Activated CD8-positive, alpha-beta T cell treated with anti-CD3 and anti-CD28 coated beads for 36 hours (primary cell): ENCODE measurements at places on chromosomes 4 and X.
A peak's percentile ranks its signal among the peaks of the same experiment; 100 is the strongest.

DNA sequence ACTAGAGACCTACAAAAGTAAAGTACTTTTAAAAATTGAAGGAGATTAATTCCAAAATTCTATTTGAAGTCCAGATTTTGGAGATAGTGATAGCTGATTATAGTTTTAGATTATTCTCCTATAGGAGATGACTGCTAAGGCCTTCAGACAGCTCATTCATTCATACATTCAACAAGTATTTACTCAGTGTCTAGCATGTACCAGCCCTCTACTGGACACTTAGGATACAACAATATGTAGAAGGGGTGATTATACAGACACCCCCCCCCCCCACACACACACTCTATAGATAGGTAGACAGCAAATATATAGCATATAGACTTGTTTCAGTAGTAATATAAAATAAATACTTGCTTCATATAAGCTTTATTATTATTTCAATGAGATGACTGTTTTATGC lies 60.4 kb upstream of the TAF9B start:
- DNase-seq: peak; percentile 12

DNA sequence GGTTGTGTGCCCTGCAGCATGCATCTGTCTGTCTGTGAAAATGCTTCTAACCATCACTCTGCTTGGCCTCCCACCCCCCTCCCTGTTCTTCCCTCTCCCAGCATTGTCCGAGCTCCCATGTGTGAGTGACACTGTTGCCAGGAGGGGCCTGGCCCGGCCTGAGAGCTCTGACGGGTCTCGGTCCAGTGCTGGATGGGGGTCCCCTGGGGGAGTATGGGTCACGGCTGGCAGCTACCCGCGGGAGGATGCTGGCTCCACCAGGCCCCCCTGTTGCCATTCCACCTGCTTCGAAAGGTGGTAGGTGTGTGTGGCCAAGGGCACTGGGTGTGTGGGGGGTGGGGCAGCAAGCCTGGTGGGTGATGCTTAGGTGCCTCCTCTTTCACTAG lies 3.6 kb downstream of the NLGN3 start:
- DNase-seq: no peak

DNA sequence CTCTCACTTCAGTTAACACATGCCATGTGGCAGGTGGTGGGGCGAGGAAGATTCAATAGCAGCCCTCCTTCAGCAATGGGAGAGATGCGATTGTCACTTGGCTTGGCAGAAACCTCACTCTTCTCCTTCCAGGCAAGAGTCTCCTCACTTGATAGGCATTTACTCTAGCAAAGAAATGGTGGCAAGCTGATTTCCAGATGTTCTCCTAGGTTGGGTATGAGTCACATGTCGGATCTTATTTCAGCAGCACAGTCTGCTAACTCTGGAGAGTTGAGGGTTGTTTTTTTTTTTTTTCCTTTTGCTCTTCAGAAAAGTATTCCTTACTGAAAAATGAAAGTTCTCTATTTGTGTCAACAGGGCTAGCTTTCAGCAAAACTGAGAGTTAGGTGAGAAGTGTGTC lies 119.5 kb upstream of the CHRDL1 start:
- no peak for DNase-seq

- DNase-seq: no peak
These were observed 25.8 kb downstream of the IGFBP7 start for GRCh38 chr4:57084360-57084759.

- DNase-seq: no peak
These were observed at the start of gene CT55 for GRCh38 chrX:135170877-135171519. Gene CT55, minus strand, starts transcription at chrX:135171398. Its CDS starts 227 bp downstream, at chrX:135171171.

DNA sequence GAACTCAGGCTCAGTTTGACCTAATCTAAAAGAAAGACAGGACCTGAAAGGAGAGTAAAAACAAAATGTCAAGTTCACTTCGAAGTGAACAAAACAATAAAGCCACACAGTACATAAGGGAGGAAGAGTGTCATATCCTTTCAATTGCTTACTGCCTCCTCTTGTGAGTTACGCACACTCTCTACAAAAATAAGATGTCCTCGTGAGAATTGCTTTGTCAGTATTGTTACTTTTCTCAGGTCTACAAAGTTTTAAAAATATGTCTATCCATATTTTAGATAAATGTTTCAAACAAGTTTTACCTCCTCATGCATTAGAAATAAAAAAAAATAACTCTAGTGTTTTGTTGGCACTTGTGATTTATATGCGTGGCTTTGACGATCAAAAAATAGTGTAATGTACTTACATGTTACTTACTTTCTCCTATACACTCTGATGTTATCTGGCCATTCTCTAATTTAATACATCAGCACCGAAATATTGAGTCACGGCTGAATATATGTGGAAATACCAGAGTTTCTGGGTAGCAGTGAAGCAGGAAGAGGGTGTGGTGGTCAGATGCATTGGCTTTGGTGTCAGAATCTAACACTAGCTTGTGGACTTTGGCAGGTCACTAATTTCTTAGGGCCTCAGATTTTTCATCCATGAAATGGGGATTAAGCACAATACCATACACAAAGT lies 8.1 kb upstream of the MRPL1 start:
- DNase-seq: peak; percentile 61

DNA sequence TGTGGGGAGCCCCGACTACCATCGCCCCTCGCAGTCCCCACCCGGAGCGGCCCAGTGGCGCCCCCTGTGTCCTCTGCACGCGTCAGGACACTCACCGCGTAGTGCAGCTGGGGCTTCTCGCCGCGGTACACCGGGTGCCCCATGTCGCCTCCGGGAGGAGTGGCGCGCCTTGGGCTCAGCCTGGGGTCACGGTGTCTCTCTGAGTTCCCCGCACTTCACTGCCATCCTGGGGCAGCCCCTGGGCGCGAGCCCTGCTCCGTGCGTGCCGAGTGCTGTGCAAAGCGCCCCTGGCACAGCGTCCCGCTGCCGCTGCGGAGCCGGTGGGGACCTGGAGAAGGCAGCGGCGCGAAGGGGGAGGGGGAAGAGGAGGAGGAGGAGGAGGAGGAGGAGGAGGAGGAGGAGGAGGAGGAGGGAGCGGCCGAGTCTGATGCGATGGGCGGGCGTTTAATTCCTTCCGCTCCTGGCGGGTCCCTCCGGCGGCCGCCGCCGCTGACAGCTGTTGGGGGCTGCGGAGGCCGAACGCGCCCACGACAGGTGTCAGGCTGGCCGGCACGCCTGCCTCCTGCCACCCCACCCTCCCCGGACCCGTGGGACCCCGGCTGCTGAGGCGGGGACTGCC lies 134.3 kb downstream of the AMELX start:
- no peak for DNase-seq

- DNase-seq: no peak
These were observed 154.9 kb downstream of the STK32B start for GRCh38 chr4:5206016-5206790.

- DNase-seq: no peak
These were observed 3.3 kb downstream of the GASK1B start for GRCh38 chr4:158169506-158169905.

GRCh38 chr4:118867311-118868067 lies 21.2 kb upstream of the SYNPO2 start:
- DNase-seq: no peak

DNA sequence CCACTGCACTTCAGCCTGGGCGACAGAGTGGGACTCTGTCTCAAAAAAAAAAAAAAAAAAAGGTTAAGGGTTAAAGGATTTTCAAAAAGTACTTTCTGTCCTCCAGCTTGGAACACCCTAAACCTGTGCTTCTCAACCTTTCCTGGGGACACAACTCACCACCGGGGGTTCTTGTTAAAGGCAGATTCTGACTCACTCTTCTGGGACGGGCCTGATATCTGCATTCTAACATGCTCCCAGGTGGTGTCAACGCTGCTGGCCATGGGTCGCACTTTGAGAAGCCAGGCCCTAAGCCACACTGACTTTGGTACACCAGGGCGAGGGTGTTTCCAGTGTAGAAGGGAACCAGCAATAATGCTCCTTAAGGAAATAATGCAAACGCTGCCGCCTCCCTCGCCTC lies 46.1 kb downstream of the AFAP1 start:
- no peak for DNase-seq

- no peak for DNase-seq
These were observed 36.2 kb upstream of the ATP6AP2 start for GRCh38 chrX:40544343-40545266.

DNA sequence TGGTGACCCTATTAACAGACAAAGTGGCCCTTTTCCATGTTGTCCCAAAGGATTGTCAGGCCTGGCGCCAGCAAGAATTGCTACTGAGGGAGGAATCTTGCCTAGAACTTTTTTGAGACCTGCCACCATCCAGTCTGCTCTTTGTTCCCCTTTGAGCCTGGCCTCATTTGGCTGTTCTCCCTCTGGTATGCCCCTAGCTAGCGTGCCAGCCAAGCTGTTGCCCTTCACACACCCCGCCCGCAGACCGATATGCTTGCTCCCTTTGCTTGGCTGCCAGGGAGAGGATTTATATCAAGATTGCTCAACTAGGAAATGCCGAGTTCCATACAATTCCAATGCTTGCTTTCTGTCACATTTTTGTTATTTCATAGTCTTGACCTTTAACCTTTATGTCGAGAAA lies 24.4 kb downstream of the IGSF1 start:
- no peak for DNase-seq

GRCh38 chr4:8105306-8106100 lies 53.1 kb downstream of the ABLIM2 start:
- DNase-seq: no peak

GRCh38 chr4:76447393-76447851 lies 12.4 kb downstream of the SHROOM3 start:
- no peak for DNase-seq

- DNase-seq: no peak
These were observed 14.1 kb downstream of the F9 start for GRCh38 chrX:139544591-139544990.

DNA sequence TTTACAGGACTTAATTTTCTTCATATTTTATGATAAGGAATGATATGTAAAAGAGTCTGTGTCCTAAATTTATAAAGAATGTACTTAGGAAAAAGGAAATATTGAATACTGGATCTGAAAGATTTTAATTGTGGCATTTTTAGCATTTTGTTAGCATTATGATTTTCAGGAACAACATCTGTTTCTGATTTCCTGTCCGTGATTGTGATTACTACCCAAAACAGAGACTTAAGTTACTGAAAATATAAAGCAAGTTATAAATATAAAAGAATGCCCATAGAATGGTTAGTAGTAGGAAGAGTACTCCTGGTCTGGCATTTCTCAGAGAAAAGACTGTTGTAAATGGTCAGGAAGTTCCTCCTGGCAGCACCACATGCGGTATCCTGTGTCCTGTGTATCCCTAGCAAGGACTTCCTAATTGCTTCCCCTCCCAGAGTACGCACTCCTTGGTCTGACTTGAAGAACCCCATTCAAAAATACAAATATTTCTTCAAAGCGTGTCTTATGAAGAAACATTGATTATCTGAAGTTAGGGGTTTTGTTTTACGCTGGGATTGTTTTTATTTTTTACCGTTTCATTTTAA lies 88.9 kb downstream of the RS1 start:
- no peak for DNase-seq

GRCh38 chr4:55887594-55887993 lies 34.1 kb downstream of the EXOC1 start:
- no peak for DNase-seq

DNA sequence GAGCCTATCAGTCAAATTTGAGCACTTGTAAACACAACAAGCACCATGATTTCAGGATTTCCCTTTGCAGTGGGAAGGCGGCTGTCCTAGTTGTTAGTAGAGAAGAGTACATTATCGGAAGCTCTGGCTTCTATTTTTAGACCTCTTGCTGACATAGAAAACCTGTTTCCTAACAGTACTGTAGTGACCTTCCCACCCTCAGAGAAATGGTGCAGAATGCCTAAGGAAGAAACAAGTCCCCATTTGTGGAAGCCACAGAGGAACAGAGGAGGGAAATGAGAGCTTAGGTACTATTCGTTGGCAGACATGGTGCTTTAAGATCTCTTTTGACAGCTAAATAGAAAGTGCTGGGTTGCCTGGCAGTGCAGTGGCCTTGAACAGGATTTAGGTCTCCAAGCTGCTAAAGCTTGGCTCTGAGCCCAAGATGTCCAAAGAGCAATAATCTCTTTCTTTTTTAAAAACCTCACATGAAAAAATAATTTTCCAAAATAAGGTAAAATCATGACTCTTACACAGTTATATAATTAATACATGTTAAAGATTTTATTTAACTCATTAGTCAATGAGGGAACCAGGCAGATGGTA lies 24.9 kb downstream of the GLRA2 start:
- DNase-seq: no peak

- no peak for DNase-seq
These were observed 178.9 kb downstream of the MID1 start for GRCh38 chrX:10441464-10441863.

DNA sequence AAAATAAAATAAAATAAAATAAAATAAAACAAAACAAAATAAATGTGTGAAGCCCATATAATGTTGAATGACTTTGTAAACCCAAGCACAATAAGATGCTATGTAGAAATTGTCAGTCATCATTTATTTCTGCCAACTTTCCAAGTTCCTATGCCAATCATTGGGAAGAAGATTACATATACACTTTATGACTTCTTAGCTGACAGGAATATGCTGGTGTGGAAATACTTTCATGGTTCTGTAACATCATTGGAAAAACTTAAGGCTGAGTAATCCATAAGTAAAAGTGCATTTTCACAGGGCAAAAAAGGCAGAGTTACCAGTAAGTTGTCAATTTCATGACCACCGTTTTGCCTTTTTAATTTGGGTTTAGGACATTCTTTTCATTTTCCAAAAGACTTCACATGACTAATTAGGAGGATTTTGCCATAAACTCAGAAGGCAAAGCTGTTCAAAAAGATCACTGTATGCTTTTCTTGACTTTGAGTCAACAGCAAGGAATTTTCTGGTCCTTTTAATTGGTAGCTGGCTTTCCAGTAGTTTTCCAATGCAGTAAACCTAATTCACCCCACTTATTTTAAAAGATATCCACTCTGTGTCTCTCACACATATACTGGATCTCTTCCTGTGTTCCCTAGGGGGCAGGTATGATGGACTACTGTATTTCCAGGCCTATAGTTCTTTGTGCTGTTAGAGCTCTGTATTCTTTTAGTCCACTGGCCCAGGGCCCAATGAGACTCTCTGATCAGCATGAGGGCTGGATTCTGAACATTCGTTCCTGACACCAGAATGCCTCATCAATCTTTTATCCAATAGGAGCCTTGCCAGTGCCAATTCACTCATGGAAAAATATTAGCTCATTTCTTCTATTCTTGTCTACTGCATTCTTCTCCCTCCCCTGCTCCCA lies 26.2 kb upstream of the SCRG1 start:
- no peak for DNase-seq

DNA sequence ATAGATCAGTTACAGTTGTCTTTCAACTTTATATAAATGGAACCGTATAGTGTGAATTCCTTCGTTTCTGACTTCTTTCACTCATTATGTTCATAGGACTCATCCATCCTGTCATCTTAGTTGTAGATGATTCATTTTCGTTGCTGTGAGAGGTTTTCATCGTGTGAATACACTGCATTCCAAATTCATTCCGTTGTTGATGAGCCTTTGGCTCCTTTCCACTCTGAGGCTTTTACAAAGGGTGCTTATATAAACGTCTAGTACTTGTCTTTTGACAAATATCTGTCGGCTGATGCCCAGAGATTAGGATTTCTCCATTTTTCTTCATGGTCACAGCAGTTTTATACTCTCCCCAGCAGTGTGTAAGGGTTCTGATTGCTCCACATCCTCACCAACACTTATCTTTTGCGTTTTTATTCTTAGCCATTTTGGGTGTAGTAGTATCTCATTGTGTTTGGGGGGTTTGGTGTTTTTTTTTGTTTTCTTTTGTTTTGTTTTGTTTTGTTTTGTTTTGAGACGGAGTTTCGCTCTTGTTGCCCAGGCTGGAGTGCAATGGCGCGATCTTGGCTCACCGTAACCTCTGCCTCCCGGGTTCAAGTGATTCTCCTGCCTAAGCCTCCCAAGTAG lies 48.6 kb downstream of the LRP2BP start:
- no peak for DNase-seq

- DNase-seq: no peak
These were observed 38.6 kb downstream of the LNX1 start for GRCh38 chr4:53552711-53553110.
